ENCODE measurements at places on chromosomes 4 and X. TPM values are rescaled to one million over a fixed set of nuclear protein-coding genes. Genes with fewer than 3 reads are reported as not detected.

CTAG1A gene
- not detected for total RNA-seq

RRH gene
- 0.18 TPM for total RNA-seq

EVC2 gene
- 6.3 TPM for total RNA-seq

TCEAL7 gene
- 155 TPM for total RNA-seq

PRICKLE3 gene
- total RNA-seq, result 1.9 TPM

ARMCX1 gene
- 74.7 TPM for total RNA-seq

AMER1 gene
- total RNA-seq, result 6.2 TPM

PNCK gene
- total RNA-seq, result 3.5 TPM

NLRP2B gene
- 0.04 TPM for total RNA-seq

DNA sequence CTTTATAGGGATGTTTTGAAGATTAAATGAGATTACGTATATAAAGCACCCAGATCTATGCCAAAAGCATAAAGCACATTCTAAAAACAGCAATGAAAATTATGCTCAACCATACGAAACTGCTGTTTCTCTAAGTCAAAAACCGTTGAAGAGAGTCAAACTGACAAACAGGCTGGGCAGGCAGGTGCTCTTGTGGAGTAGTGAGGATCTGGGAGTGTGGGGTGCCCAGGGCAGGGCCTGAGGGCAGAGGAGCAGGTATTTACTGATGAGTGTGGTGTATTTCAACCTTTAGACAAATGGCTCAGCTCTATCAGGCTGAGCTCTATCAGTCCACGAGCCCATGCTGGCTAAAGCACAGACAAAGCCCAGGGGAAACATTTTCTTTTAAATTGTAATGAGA is 40.4 kb downstream of the RELL1 start:
- no peak for DNase-seq

DNA sequence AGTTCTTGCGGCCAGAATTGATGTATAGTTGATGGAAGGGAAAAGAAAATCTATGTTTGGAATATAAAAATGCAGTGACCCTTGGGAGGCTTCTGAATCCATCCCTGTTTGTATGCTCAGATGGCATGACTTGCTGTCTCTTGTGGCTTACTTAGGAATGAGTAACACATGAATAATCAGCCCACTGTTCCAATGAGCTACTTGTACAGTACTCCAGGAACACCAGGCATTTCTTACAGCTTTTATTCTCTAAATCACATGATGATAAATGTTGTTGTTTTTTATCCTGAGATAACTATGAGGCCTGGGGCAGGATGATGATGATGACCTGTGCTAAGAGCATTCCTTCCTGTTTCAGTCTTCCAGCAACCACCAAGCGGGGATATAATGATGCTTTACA is 18.9 kb downstream of the TMPRSS11E start:
- DNase-seq, result no peak

- no peak for DNase-seq
These were observed 41.0 kb downstream of the PRPS1 start for GRCh38 chrX:107669261-107669660.

DNA sequence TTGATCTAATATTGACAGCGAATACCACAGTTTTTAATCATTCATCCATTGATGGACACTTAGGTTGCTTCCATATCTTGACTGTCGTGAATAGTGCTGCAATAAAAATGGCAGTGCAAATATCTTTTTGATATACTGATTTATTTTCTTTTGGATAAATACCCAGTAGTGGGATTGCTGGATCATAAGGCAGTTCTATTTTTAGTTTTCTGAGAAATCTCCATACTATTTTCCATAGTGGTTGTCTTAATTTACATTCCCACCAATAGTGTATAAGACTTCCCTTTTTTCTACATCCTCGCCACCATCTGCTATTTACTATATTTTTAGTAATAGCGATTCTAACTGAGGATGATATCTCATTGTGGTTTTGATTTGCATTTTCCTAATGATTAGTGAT is 100.1 kb downstream of the SMARCA1 start:
- no peak for DNase-seq

DNA sequence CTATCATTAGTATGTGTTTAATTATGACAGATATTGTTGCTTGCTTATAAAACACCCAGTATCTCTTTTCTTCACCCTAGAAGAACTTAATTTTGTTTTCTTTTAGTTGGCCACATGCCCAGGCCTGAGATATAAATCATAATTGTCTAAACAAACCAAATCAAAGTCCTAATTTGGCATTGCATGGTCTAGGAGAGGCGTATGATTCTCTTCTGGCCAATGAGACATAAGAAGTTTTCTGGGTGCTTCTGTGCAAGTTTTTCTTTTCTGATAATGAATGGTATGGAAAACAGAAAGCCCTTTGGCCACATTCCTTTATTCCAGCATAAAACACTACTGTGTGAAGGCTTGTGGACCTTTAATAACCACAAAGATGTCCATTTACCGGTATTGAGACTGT is 192.9 kb upstream of the CTSO start:
- DNase-seq, result no peak

DNA sequence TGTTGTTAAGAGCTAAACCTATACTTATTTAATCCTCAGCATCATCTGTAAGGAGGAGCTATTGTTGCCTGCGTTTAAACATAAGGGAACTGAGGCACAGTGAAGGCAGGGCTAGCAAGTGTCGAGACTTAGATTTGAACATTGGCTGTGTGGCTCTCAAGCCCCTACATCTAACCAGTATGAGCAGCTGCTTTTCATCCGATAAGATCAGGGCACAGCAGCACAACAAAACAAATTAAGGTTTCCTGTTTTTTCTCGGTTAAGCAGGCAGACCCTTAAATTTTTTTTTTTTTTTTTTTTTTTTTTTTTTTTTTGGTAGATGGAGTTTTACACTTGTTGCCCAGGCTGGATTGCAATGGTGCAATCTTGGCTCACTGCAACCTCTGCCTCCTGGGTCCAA is 35.6 kb downstream of the RAB40A start:
- no peak for DNase-seq

DNA sequence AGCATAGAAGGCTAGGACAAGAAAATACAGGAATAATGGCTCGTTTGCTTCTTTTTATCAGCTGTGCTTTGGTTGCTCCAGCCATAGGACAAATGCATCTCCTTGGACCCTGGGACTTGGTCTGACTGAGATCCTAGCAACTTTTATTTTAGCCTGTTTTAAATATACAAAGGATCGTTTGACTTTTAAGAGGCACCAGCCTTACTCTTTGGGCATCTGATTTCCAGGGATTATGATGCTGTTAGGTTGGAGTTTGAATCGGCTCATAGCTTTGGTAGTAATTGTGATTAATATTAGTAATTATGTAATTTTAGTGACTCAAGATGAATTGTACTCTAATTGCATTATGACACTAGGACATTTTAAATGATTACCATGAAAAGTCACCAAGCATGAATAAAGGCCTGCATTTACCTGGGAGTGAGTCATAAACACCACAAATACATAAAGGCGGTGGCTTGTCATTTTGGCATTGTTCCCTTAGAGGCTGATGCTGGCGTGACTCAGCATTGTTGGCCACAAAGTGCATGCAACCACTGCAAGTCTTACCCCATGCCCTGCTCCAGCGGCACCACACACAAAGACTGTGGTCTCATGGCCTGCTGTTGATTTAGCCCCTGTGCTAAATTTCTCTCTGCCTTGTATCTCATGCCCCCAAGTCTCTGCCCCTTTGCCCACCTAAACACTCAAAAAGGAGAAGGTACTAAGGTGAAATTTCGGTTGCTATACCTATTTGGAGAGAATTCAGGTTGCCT is 12.4 kb downstream of the GPAT3 start:
- peak; percentile 32 for DNase-seq

DNA sequence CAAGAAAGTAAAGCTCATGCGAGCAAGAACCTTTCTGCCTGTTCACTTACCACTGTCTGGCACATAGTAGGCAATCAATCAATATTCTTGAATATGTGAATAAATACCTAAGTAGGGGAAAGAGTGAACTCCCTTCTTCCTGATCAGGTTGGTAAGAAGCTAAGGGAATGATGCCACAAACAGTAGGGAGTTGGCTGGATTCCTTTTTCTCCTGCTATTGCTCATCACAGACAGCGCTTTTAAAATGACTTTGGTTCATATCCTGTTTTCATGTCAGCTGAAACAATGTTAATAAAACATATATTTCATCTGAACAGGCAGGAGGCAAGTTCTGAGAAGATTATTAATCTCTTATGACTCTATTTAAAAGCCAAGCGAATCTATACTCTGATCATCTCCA is 99.2 kb downstream of the NSUN7 start:
- no peak for DNase-seq

Data from muscle of leg (tissue), 16 donors.